H9 (cell line): ENCODE measurements at places on chromosomes 16 and 17.

GRCh38 chr17:72121164-72122009 lies 567 bp downstream of the SOX9 start:
- peak; percentile 73 for DNase-seq

DNA sequence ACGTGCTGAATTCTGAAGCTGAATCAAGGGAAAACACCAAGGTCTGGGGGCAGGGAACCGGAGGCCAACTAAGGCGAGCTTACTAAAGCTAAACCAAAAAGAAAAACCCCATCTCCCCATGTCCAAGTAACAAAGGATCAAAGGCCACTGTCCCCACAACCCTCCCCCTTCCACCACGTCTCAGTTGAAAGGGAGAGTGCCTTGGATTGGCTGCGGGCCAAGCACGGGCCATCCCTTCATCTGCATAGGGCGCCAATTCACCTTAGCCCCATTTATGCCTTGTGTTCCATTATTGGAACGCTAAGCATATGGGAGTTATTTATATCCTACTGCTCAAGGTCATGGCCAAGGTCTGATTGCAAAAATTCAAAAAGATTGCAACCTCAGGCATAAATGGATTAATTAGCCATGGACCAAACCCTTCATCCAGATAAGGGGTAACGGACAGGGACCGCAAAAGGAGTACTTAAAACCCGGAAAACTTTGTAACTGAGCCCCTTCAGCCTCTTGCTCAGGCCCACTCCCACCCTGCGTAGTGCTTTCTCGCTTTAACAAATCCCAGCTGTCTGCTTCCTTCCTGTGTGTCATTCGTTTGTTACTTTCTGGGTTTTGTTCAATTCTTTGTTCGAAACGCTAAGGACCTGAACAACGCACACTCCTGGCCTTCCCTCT lies 740 bp upstream of the ATP6V0D1 start:
- DNase-seq: no peak

GRCh38 chr16:27107185-27107592 lies 40.5 kb downstream of the C16orf82 start:
- DNase-seq: no peak

DNA sequence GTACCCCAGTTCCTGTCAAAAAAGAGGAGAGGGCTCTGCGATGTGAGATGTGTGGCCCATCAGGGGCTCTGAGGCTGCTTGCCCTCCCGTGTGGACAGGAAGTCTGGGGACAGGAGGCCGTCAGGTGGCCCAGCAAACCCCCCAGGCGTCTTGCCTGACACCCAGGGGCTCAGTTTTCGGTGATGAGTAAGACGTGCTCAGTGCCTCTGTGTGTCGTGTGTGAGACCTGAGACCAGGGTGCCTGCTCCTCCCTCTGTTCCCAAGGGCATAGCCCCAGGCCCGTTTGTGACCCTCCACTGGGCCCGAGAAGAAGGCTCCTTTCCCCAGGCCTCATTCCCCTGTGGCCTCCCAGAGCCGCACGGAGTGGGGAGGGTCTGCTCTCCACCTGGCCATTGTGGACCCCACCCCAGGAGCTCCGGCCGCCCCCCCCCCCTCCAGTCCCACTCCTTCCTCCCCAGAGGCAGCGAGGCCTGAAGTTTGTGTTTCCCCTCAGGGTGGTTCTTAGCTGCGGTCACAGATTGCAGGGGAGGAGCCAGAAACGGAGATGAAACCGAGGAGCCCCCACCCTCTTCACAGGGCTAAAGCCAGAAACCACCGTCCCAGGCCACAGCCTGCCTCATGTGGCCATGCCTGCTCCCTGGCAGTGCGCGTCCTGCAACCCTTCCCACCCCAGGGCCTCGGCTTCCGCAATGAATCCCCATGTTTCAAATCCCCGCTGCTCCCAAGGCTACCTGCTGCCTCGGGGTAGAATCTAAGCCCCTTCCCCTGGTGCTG lies 4.9 kb upstream of the ACTG1 start:
- DNase-seq: peak; percentile 70

GRCh38 chr17:63644846-63645245 lies 22.6 kb downstream of the MAP3K3 start:
- DNase-seq: no peak

DNA sequence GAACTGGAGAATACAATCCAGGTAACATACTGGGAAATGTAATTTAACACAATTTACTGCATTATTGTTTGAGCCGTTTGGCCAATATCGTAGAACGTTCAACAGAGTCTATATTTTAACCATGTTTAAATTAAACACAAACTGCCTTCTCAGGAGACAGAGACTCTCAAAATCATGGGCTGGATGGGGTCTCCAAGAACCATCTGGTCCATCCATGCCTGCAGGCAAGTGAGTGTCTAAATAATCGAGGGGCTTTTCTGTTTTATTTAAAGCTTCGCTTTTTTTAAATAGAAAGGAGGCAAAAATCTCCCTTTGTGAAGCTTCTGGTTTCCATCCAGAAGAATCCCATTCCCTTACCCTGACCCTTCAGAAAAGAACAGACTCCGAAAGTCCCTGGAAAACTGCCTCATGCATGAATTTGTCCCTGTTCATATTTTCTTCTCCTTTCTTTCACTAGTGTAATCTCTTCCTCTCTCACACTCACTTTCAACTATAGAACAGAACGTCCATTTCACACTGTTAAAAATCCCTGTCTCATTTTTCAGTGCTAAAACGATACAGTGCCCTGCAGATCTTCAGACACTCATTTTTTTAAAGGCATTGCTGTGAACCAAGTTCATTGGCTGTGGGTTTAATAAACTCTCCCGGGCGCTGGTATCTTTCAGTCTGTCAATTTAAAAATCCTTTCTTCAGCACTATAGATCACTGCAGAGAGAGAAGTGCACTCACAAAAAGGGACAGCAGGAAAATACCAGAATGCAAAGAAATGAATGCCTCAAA lies 111.4 kb upstream of the TOM1L1 start:
- DNase-seq: no peak

DNA sequence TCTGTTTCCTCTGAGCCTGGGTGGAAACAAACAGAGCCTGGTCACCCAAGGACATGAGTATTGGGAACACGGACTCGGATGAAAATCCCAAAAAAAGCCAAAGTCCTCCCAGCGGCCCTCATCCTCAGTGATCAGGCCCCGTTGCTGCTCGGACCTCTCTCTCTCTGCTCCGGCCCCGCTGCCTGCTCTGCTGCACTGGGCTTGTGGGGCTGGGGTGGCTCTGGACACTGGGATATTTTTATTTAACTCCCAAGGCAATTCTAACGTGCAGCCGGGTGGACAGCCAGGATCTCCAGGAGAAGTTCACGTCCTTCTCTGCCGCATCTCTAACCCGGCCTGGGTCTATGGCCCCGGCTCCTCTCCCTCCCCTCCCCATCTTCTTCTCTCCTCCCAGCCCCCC lies 280.9 kb upstream of the TNRC6C start:
- no peak for DNase-seq

DNA sequence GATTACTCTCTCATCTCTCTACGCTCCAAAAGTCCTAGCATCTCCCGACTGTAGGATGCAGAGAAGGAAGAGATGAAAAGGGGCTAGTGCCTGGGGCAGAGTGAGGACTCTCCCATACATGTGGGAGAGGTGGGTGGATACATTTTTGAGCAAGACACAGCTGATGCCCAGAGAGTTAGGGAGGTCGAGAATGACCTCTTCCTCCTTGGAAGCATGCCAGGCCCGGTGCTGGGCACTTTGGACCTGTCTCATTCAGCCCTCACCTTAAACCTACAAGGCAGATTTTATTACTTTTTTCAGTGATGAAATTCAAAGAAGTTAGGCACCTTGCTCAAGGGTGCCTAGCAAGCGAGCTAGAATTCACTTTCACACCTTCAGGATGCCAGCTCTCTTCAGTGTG lies 38.2 kb downstream of the WSCD1 start:
- no peak for DNase-seq

DNA sequence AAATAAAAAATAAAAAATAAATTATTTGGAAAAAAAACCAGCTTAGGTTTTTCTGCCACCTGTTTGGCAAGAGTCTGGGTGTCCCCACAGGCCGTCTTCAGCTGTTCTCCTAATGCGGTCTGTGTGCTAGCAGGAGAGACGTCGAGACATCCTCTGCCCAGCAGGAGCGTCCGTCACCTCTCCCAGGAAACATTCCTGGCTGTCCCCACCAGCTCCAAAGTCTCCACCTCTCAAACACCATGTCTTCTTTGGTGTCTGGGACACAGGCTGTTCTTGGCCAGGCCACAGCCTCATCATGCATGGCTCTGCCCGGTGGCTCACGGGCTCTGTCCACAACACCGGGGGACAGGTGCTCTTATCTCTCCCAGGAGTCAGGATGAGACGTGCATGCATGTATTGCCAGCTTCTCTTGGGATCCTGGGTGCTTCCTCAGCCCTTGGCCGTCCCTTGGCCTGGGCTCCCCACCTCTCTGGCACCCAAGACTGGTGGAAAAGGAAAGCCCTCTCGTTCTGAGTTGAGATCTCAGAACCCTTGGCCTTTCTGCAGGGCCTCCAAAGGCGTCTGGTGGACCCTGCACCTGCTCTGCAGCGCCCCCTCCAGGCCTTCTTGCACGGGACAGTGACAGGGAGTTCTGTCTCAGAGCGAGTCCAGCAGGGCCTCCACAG lies 84.9 kb upstream of the CBX4 start:
- peak; percentile 94 for DNase-seq

DNA sequence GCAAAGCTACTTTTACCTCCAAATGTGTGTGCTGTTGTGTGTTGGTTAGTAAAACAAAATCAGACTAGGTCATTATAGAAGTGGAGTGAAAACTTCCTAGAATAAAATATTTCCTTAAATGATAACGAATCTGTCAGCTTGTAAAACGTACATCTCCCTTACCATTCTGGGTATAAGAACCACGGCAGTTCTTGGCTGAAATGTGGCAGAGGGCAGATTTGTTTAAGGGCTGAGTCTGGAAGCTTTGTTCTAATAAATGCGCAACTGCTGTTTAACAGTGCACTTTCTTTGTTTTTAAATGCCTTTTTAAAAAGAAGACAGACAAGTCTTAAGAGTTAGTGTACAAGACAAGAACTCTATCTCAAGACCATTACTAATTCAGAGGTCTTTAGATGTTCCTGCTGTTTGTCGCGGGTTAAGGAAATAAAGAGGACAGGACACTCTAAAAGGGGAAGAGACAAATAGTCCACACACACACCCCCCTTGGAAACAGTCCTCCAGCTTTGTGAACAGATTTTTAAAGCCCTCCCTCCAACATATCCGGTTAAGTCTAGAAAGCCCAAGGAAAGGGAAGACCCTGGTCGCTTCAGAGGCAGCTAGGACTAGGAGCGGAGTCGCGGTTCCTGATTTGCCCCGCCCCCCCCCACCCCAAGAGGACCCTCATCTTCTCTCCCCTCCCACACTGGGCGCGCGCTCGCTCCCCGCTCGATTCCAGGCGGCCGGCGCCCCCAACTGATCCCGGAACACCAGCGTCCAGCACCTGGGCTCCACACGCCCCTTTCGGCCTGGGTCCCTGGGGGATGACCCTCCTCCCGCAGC lies 658 bp downstream of the SYNRG start:
- DNase-seq: peak; percentile 79

DNA sequence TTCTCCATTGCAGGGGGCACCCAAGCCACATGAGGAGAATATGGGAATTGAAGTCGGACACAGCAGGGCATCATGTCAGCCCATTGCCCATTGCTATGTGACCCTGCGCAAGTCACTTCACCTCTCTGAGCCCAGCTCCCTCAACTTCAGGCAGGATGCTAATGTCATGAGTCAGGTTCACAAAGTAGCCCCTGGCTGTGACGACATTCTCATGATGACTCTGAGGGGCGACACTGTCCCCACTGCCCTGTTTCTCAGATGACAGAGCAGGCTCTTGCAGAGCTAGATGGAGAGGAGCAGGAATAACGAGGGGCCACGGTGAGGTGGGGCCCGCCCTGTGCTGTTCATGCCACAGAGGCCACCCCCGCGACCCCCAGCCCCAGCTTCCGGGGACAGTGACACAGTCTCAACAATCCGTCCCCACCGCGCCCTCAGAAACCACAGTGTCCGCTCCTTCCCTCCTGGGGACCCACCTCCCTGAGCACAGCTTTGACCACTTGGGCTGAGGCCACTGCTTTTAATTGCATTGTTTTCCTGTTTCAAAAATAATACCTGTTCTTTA lies 13.2 kb upstream of the ZNF469 start:
- no peak for DNase-seq

GRCh38 chr17:72622661-72623433 lies 469.6 kb downstream of the SLC39A11 start:
- DNase-seq: no peak

GRCh38 chr16:10067835-10068234 lies 114.4 kb downstream of the GRIN2A start:
- no peak for DNase-seq

DNA sequence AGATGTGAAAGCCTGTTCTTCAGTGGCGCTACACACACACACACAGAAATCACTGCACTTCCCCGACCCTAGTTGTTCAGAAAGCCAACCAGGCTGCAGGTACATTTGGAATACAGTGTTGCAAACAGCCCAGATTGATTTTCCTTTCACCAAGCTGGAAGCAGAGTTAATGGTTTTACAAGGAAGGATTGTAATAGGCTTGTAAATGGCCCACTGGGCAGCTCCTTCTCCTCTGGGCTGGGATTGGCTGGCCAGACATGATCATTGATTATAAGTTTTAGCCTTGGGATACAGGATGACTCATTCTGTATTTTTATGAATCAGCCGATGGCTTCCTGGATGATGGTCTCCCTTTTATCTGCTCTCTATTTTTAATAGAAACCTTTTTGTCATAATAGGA lies 2.5 kb downstream of the VAT1L start:
- DNase-seq: no peak
